GOT3 (cell line): ENCODE measurements at places on chromosomes 2 and 18.

DNA sequence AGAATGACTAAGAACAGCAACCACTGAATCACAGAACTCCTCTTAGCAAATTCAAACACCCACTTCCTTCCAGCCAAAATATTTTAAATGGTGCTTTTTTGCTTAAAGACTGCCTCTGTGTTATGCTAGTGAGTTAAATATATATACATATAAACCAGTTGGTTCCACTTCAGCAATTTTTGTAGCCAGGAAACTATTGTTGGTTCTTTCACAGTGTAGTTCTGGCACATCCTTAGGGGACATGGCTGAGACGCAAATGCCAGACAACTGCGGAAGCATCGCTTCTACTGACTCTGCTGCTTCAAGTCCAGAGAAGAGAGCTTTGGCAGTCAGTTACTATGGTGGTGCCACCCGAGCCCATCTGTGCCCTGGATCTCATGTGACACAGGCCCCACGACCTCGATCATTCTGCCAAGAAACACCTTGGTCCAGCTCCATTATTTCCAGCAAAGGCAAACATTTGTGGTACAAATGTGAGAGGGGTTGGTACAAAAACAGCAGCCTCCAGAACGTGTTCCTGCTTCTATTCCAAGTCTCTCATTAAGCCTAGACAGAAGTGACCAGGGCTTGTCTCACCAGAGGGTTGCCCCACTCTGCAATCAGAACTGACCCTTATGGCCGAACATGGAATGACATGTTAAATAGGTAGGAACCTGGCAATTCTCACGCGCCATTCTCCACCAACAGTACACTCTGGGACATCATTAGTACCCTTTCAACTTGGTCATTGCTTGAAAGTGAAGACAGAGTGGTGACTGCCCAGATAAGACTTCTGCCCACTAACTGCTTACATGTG, 117.8 kb upstream of the NRP2 start:
- DNase-seq = no peak

- DNase-seq = no peak
Measured at GRCh38 chr2:136107051-136108033, 10.6 kb downstream of the CXCR4 start.

DNA sequence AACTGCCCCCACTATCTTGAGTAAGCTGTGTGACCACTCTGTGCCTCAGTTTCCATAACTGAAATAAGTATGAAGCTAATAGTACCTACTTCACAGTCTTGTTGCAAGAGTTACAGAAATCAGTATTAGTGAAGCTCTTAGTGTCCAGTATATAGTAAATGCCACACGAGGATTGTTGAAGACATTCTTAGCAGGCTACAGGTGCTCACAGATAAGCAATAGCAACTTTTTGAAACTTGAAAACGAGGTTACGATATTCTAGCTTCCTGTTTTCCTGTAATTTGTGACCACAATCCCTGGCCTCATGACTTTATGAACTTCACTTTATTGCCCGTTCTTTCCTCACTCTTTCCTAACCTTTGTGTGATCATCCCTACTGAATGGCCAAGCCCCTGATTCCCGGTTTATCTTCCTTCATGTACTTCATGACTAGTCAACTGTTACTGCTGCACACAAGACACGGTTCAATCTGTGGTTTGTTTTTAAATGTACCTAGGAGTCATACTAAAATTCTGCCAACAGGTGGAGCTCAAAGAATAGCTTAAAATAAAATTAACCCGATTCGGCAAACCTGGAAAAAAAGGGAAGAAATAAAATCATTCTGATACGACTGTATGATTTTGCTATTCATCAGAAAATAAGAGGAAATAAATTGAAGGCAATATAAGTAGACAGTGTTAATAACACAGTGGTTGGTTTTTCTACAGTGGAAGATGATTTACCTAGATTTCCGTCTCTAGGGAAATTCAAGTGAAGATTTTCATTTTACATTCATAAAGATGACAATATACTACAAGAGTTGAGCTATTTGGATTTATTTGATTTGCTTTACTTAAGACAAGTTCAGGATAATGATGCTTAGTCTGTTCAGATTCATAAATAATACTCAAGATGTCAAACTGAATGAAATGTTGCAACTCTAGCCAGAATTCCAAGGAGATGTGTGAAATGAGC, 38.1 kb upstream of the STAT1 start:
- no peak for DNase-seq

GRCh38 chr2:180669016-180669415, 311.4 kb upstream of the UBE2E3 start:
- no peak for DNase-seq

DNA sequence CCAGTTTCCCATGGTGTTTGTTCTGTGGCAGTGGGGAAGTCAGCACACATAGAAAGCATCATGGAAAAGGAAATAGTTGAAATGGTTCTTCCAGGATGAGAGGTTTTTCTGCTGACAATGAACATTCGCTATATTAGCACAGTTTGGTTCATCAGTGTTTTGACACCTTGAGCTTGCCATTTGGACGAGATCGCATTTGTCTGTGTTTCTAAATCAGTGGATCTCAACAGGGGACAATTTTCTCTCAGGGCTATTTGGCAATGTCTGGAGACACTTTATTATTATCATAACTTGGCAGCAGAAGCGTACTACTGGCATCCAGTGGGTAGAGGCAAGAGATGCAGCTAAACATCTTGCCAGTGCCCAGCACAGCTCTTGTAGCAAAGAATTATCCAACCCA, 74.6 kb downstream of the CD8B2 start:
- DNase-seq = no peak

- no peak for DNase-seq
Measured at GRCh38 chr18:55280503-55280902, 307.5 kb downstream of the TCF4 start.

DNA sequence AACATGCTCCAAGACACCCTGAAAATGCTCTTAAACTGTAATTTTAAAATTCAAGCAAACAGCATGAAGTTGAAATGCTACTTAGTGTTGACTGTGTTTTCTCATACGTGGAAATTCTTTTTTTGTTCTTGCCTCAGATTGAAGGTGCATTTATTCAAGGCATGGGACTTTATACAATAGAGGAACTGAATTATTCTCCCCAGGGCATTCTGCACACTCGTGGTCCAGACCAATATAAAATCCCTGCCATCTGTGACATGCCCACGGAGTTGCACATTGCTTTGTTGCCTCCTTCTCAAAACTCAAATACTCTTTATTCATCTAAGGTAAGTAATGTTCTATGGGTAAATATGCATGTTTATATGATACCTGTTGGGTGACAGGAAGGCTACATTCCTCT, 82.7 kb downstream of the AOX1 start:
- no peak for DNase-seq

- DNase-seq = no peak
Measured at GRCh38 chr2:219266886-219267285, 12.3 kb upstream of the DNAJB2 start.

DNA sequence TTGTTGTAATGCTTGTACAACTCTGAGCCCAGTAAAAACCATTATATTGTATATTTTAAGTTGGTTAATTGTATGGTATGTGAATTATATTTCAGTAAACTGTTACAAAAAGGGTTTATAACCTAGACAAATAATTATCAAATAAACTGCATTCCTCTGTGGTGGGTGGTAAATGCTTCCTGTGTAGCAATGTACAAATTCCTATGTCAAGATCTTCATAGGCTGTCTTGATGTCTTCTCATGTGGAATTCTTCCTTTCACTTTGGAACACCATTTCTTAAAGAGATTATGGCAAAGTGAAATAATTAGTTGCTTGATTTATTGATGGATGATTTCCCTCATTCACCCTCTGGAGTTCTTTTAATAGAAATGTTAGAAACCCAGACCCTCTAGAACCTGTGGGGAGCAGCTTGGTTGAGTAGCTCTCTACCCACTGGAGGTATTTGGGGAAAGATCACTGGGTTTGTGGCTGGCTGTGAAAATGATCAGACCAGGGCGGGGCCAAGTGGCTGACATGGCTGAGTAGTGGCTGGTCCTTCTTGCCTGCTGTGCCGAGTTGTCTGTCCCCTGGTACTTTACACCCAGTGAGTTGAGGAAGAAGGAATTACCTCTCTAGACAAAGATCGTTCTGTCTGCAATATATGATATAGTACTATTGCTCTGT, 22.4 kb upstream of the MGAT5 start:
- no peak for DNase-seq

- DNase-seq = no peak
Measured at GRCh38 chr2:33660416-33661123, 61.5 kb upstream of the FAM98A start.

DNA sequence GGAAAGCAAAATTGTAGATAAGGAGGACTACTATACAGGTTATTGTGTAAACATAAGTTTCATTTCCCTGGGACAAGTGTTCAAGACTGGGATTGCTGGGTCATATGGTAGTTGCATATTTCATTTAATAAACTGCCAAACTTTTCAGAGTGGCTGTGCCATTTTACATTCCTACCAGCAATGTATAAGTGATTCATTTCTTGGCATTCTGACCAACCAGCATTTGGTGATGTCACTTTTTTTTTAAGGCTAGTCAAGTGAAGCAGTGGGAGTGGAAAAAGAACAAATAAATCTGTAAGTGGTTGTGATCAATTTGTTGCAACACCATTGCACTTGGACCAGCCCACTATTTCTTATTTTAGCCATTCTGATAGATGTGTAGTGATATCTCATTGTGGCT, 5.2 kb upstream of the CHCHD5 start:
- no peak for DNase-seq

DNA sequence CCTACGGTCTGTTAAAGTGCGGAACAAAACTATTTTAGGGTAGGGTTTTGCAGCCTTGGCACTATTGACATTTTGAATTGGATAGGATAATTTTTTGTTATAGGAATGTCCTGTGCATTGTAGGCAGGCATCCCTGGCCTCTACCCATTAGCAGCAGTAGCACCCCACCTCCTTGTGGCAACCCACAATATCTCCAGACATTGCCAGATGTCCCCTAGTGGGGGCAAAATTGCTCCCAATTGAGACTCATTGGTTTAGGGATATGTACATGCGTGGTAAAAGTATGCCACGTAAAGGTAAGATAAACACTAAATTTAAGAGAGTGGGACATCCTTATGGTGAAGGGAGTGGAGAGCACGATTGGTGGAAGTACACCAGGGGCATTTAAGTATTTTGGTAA, 4.6 kb downstream of the MIB1 start:
- DNase-seq = no peak
